T-cell (primary cell): ENCODE measurements at places on chromosomes 11 and 22.

GRCh38 chr11:65297026-65297672 lies 17.5 kb upstream of the CDC42EP2 start:
- no peak for DNase-seq

GRCh38 chr11:38356255-38356654 lies 1758.2 kb upstream of the RAG2 start:
- no peak for DNase-seq

DNA sequence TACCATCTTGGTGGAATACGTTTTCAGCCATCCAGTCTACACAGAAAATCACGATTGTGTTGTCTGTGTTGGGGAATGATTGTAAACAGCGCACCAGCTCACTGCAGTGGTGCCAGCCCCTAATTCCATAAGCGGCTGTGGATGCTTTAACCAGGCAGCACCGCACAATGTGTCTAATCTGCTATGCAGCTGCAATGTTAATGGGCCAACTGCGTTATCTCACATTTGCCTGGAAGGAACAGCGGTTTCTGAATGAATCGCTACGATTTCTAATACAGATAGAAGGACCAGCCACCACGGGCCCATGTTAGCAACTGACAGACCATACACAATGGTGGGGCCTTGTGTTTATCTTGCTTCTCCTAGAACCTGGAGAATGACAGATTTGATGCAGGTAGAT lies 384.5 kb upstream of the KIRREL3 start:
- DNase-seq: no peak

DNA sequence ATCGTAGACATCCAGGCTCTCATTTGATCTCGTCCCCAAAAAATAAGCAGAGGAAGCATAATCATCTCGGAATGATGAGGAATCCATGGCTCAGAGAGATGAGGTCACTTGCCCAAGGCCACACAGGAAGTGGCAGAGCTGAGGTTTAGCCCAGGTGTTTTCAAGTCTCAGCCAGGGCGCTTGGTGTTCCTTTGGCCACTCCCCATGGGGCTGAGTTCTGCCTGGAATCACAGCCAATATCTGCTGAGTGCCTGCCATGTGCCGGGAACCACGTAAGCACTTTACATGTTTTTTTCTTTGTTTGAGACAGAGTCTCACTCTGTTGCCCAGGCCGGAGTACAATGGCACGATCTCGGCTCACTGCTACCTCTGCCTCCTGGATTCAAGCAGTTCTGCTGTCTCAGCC lies 29.5 kb upstream of the MYH9 start:
- no peak for DNase-seq

DNA sequence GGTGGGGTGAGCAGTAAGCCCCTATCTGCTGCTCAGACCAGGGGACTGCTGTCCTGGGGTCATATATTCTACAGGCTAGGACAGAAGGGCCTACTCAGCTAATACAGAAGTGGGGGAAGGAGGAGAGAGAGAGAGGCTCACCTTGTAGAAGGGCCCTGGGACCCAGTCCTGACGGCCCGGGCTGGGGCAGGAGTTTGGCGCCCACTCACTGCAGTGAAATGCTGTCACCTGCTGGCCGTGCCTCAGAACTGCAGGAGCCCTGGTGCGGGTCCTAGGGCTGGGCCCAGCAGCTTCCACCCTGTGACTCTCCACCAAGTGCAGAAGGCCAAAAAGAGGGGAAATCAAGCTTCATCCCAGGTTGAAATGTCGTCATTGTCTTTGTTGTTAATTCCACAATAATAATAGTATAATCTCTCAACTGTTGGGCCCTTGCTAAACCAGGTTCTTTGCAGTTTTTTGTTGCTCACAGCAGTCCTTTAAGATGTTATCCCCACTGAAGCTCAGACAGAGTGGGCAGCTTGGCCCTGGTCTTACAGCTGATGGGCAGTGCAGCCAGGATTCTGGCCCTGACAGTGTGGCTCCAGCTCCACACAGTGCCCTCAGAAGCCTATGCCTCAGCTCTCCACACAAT lies 29.6 kb downstream of the TRIM29 start:
- DNase-seq: peak; percentile 52

GRCh38 chr22:17400305-17400704 lies 31.0 kb downstream of the CECR2 start:
- no peak for DNase-seq

DNA sequence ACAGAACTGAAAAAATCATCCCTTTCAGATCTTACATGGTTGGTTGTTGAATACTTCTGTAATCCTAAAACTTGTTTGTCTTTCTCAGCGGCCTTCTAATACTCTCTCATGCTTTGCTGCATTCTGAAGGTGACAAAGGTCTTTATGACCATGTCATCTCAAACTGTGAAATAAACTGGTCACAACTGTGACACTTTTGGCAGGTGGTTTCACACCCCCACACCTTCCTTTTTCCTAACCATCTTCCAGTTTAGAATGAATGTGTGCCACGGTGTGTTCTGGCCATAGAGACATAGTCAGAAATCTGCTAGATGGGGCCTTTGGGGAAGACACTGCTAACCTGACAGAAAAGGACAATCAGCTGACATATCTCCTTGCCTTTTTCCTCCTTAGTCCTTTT lies 14.7 kb upstream of the RFPL3 start:
- no peak for DNase-seq

DNA sequence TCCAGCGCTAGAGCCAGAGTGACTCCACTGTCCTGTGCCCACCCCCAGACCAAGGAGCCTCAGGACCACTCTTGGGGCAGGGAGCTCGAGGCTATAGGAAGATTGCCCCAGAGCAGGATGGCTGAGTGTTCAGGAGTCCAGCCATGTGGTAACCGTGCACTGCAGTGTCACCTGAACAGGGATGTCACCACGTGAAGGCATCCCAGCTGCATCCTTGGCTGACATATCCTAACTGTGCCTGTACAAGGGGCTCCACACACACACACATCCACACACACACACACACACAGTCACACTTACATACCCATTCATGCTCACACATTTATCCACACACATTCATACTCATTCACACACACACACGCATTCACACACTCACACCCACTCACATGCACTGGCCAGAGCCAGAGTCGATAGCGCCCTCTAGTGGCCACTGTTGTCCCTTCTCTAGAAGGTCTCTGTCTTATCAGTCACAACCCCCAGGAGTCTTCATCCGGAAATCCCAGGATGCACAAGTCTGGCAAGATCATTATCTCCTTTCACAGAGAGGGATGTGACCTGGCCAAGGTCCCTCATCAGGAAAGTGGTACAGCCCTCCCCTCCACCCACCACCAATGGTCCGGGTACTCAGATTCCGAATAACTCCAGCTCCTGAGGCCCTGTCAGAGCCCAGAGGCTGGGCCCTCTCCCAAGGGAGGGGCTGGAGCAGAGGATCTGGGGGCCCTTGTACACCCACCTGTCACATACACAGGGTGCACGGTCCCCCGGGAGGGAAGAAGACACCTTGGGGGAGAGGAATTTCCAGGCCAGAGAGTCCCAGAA lies 55.1 kb downstream of the IGLL5 start:
- DNase-seq: peak; percentile 48

GRCh38 chr11:7423946-7424345 lies 61.4 kb upstream of the OLFML1 start:
- DNase-seq: no peak

- no peak for DNase-seq
Observed at GRCh38 chr11:134573857-134574256, 161.8 kb upstream of the B3GAT1 start.

DNA sequence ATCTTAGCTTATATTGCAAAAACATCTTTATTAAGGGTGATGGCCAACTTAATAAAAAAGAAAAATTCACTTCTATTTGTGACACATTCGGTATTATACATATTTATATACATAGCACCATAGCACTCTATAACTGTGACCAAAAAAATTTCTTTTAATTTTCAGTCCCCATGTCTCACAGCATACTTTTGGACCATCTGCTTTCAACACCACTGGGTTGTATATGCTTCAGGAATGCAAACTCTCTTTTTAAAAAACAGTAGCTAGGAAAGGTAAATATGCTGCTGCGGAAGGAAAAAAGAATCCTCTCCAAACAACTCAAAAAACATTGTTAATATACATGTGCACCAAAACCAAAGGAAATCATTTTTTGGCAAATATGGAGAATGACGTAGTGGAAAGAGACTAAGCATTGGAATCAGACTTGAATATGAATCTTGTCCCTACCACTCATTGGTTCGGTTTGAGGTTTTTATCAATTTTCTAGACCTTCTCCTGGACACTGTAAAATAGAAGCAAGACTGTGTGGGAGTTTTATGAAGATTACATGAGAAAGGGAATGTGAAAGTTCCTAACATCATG lies 227.9 kb downstream of the BLID start:
- no peak for DNase-seq
